A673 (cell line): ENCODE measurements at places on chromosomes 13 and 19. TPM values are rescaled to one million over a fixed set of nuclear protein-coding genes. Genes with fewer than 3 reads are reported as not detected.
A peak's percentile ranks its signal among the peaks of the same experiment; 100 is the strongest.

DNA sequence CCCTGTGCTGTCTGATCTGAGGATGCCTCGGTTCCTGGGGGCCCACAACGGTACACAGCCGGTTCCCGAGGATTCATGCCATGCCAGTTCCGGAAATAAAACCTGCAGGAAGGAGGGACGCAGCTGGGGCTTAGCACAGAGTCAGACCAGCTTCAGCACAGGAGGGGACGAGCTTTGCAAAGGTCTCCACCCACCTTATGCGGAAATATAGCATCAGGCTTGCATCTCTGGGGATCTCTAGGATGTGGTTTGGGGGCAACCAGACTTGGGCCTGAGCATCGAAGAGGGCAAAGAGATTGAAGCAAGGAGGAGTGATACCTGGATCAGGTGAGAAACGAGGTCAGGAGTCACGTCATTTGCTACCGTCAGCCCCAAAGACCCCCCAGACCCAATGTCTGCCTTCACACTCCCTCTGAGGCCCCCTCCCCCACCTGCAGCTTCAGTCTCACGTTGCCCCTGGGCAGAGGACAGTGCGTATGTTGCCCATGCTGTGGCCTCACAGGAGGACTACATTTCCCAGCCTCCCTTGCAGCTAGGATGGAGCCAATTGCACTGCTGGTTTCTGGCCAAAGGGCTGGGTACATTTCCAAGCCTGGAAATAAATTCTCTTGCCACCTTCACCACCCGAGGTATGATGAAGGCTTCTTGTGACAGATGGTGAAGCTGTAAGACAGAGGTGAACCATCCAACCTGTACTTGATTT lies 12.1 kb downstream of the TYK2 start:
- no peaks in the 10 kb centered on the region for H3K27me3 ChIP-seq
- no peaks in the 10 kb centered on the region for H3K4me1 ChIP-seq
- no peak overlapping the region for H3K4me3 ChIP-seq
- peaks cover 34% of the 10 kb centered on the region for H3K36me3 ChIP-seq
- H3K27ac ChIP-seq = no peak overlapping the region
- DNase-seq = no peak

DNA sequence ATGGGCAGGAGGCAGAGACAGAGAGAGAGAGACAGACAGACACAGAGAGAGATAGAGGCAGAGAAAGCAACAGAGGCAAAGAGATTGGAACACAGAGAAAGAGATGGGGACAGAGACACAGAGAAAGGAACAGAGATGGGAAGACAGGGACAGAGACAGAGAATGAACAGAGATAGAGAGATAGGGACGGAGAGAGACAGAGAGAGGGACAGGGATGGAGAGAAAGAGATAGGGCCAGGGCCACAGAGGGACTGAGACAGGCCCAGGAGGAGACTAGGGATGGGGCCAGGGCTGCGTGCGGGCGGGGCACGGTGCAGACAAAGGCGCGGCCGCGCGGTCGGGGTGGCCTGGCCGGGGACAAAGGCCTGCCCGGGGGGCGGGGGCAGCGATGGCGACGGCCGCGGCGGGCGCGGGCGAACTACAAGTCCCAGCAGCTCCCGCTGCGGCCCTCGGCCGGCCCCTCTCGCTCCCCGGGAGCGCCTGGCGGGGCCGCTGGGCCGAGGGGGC lies at the start of gene ZNF358:
ZNF358 (plus strand) TSS at position 459 of the 507 bp plus-strand sequence. CDS start 3,140 bp downstream, outside the sequence.
- no peaks in the 10 kb centered on the region for H3K27me3 ChIP-seq
- no peaks in the 10 kb centered on the region for H3K36me3 ChIP-seq
- H3K4me3 ChIP-seq = peak within 1 kb of the TSS; percentile 79
- H3K27ac ChIP-seq = peak within 1 kb of the TSS; percentile 86

DNA sequence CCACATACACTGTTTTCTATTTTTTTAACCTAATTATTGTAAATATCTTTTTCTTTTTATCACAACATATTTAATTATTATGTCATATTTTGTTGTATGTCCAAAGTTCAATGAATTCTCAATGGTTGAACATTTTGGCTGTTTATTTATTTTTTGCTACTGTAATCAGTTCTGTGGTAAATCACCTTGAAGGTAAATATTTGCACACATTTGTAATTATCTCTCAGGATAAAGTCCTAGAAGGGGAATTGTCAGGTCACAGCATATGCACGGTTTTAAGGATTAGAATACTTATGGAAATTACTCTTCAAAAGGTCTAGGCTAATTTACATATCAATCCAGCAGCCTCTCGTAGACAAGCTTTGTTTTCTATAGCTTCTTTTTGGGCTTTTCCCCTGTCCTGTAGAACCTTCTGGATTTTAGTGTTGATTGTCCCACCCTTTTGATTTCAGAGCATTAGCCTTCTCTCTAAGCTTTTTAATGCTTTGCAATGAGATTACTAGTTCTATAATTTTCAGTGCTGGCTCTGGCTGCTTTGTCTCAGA lies 362.6 kb downstream of the KCNRG start:
- peaks cover 3% of the 10 kb centered on the region for H3K27me3 ChIP-seq
- H3K27ac ChIP-seq = no peak overlapping the region
- DNase-seq = no peak
- no peaks in the 10 kb centered on the region for H3K36me3 ChIP-seq

DNA sequence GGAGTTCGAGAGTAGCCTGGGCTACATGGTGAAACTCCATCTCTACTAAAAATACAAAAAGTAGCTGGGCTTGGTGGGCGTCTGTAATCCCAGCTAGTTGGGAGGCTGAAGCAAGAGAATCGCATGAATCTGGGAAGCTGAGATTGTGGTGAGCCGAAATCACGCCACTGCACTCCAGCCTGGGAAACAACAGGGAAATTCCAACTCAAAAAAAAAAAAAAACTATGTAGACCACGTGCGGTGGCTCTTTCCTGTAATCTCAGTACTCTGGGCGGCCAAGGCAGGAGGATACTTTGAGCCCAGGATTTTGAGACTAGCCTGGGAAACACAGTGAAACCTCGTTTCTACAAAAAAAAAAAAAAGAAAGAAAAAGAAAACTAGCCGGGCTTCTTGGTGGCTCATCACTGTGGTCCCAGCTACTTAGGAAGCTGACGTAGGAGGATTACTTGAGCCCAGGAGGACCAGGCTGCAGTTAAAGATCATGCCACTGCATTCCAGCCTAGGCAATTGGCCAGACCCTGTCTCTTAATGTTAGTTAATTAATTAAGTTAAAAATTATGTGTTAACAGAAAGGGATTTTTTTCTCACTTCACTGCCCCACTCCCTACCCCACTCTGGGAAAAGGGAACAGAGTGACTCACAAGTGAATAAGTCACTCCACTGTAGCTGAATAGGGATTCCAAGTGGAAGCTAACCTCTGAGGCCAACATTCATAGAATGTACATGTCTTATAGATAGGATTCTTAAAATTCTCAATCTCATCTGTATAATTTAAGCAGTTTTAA lies 2.2 kb downstream of the ZNF83 start:
- no peak overlapping the region for H3K4me3 ChIP-seq
- no peaks in the 10 kb centered on the region for H3K4me1 ChIP-seq
- H3K27me3 ChIP-seq = no peaks in the 10 kb centered on the region

GRCh38 chr13:22703601-22704209 lies 477.1 kb upstream of the SGCG start:
- H3K27me3 ChIP-seq = no peaks in the 10 kb centered on the region
- H3K27ac ChIP-seq = no peak overlapping the region
- no peaks in the 10 kb centered on the region for H3K36me3 ChIP-seq
- H3K4me1 ChIP-seq = no peaks in the 10 kb centered on the region

- no peaks in the 10 kb centered on the region for H3K4me1 ChIP-seq
- no peaks in the 10 kb centered on the region for H3K36me3 ChIP-seq
- H3K27me3 ChIP-seq = peaks cover 20% of the 10 kb centered on the region
- no peak within 1 kb of the TSS for H3K27ac ChIP-seq
- H3K4me3 ChIP-seq = peak within 1 kb of the TSS; percentile 69
- DNase-seq = peak; percentile 6
These were observed at the start of gene LMO7 for GRCh38 chr13:75635828-75636435. Gene LMO7, plus strand, starts transcription at chr13:75636330. Its CDS starts 328 bp downstream, at chr13:75636658.

- no peaks in the 10 kb centered on the region for H3K27me3 ChIP-seq
- no peak overlapping the region for H3K27ac ChIP-seq
- DNase-seq = no peak
These were observed 77.5 kb upstream of the POMP start for GRCh38 chr13:28581451-28581850.

DNA sequence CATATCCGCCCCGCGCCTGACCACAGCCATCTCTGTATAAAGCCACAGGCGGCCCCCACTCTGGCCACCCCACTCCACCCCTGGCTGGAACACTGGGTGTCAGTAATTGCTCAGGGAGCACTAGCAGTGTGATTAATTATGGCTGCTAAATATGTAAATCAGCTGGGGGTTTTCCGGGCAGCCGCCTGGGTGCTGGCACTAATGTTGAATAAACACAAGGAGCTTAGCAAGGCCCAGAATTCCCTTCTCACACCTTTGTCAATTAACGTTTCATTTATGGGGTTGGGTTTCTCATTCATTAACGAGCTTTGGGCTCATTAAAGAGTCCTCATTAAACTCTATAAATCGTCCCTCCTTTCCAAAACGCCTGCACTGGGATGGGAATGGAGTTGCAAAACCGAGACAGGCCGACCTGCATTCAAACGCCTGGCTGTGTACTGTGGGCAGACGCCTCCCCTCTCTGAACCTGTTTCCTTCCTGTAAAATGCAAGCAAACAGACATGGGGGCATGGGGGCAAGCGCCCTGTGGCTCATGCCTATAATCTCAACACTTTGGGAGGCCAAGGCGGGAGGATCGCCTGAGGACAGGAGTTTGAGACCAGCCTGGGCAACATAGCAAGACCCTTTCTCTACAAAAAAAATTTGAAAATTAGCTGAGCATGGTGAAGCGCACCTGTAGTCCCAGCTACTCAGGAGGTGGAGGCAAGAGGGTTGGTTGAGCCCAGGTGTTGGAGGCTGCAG lies 17.7 kb upstream of the OLFM2 start:
- no peaks in the 10 kb centered on the region for H3K36me3 ChIP-seq
- peak; percentile 60 for DNase-seq
- peak overlapping the region; percentile 58 for H3K27ac ChIP-seq
- no peak overlapping the region for H3K4me3 ChIP-seq

- DNase-seq = no peak
- no peak overlapping the region for H3K27ac ChIP-seq
- peaks cover 96% of the 10 kb centered on the region for H3K27me3 ChIP-seq
- H3K36me3 ChIP-seq = no peaks in the 10 kb centered on the region
- no peaks in the 10 kb centered on the region for H3K4me1 ChIP-seq
These were observed 231.6 kb upstream of the IRS2 start for GRCh38 chr13:110018009-110018408.

DNA sequence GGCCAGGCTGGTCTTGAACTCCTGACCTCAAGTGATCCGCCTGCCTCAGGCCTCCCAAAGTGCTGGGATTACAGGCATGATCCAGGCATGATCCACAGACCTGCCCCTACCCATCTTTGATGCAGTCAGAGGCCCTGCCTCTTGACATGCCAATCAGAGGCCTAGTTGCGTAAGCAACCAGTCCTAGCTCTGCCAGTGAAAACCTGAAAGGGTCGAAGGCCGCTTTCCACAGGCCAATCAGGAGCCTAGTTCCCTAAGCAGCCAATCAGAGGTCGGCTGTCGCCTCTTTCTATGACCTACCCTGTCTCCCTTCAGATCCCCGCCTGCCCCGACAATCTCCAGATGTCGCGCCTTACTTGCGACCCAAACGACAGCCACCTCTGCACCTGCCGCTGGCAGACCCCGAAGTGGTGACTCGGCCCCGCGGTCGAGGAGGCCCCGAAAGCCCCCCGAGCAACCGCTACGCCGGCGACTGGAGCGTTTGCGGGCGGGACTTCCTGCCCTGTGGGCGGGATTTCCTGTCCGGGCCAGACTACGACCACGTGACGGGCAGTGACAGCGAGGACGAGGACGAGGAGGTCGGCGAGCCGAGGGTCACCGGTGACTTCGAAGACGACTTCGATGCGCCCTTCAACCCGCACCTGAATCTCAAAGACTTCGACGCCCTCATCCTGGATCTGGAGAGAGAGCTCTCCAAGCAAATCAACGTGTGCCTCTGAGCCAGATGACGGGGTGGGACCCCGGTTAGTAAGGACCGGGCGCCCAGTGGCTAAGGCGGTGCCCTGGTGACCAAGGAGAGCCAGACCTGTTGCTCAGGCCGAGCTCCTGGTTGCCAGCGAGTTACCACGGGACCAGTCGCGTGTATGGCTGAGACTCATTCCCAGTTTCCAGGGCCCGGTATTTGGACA lies 6.3 kb downstream of the SYDE1 start:
- H3K4me3 ChIP-seq = no peak overlapping the region
- peaks cover under 1% of the 10 kb centered on the region for H3K4me1 ChIP-seq
- H3K27me3 ChIP-seq = no peaks in the 10 kb centered on the region
- DNase-seq = peak; percentile 27
- H3K27ac ChIP-seq = no peak overlapping the region
- H3K36me3 ChIP-seq = peaks cover 78% of the 10 kb centered on the region

GRCh38 chr13:76296751-76297150 lies 589.5 kb downstream of the KCTD12 start:
- no peak for DNase-seq
- no peak overlapping the region for H3K4me3 ChIP-seq
- H3K36me3 ChIP-seq = no peaks in the 10 kb centered on the region
- no peaks in the 10 kb centered on the region for H3K4me1 ChIP-seq
- peaks cover 4% of the 10 kb centered on the region for H3K27me3 ChIP-seq
- no peak overlapping the region for H3K27ac ChIP-seq

DNA sequence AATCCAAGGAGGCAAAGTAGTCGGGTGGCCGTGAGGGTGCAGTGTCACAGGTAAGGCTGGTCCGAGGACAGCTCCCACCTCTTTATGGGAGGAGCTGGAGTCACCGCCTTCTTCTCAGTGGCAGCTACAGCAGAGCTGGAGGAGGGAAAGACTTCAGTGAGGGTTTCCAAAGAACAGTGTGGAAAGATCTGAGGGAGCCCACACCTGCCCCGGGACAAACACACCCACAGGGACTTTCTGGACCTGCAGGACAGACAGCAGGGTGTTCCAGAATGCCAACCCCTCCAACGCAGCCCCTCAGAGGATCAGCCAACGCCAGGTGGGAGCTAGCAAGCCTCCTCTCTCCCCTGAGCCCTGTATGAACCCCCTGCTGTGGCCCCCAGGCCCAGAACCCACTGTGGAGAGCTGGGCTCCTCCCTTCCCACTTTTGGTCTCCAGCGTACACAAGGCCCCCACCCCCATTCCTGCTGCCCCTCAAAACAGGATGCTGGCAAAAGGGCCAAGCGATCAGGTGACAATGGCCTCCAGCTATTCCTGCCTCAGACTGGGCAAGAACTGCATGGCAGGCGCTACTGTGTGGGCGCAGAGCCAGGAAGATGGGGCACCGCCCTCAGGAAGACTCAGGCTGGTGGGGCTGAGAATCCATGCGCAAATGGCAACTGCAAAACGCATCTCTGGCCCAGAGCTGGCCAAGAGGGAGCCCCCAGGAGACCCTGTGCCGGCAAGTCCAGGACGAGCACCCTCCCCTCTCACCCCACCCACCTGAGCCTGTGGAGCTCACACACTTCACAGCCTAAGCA lies 3.5 kb upstream of the CD320 start:
- H3K36me3 ChIP-seq = peaks cover 19% of the 10 kb centered on the region
- peaks cover 19% of the 10 kb centered on the region for H3K4me1 ChIP-seq
- DNase-seq = peak; percentile 52
- H3K4me3 ChIP-seq = no peak overlapping the region

GRCh38 chr19:11539495-11540365 lies 1.1 kb downstream of the CNN1 start:
- no peaks in the 10 kb centered on the region for H3K36me3 ChIP-seq
- H3K27ac ChIP-seq = no peak overlapping the region
- no peak for DNase-seq
- no peaks in the 10 kb centered on the region for H3K27me3 ChIP-seq
- H3K4me3 ChIP-seq = peak overlapping the region; percentile 31

The NALCN gene
- 0.35 and 0.52 TPM in 2 replicates for total RNA-seq

The CD22 gene
- total RNA-seq = not detected in 2 replicates
